ENCODE measurements at places on chromosomes 16 and 17.
A peak's percentile ranks its signal among the peaks of the same experiment; 100 is the strongest.

DNA sequence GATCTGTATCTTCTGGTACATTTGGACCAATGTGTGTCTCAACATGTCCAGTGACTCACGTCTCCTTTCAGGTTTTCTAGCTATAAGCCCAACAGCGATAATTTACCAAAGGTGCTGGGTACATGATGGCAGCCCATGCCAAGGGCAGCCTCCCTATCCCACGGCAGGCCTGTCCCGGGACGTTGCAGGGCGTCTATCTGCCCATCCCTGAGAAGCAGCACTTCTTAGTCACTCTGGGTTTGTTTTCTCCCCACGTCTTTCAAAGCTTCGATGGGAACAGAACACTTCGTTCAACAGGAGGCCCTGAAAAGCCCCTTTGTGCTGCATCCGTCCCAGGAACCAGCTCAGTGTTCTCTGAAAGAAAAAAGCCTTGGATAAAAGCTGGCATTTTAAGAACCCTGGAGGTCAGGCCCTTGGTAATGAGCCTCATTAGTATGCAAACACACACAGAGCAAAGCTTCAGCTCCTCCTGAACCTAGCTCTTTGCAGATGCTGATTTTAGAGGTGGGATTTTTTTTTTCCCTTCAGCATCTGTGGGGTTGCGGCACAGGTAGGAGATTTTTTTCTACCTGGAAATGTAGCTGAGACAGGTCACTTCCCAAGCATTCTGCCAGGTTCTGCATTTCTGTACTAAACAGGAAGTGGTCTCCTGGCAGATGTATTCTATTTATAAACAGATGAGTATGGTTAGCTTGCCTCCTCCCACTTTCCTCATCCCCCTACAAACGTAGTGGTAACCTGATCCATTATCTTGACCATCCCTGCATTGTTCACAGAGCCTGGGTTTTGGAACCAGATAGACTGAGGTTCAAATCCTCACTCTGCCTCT is 17.5 kb upstream of the MT4 start:
- no peak for DNase-seq

GRCh38 chr17:60442271-60443173 is 20.2 kb downstream of the CHCT1 start:
- no peak for DNase-seq

DNA sequence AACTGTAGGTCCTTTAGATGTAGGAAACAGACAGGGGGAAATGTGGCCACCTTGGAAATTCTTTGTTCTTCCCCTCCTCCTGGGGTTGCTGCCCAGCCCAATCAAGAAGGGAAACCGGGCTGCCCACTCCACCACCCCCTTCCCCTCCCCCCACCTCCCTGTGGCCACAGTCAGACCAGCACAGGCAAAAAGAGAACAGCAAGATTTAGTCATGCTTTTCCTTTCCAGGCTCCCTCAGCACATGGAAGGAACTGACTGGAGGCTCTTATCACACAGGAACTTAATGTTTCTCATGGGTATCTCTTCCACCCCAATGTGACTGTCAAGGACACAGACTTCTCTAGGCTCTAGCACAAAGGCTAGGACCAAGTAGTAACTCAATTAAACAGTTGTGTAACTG is 3.0 kb upstream of the CCL1 start:
- DNase-seq, result no peak

DNA sequence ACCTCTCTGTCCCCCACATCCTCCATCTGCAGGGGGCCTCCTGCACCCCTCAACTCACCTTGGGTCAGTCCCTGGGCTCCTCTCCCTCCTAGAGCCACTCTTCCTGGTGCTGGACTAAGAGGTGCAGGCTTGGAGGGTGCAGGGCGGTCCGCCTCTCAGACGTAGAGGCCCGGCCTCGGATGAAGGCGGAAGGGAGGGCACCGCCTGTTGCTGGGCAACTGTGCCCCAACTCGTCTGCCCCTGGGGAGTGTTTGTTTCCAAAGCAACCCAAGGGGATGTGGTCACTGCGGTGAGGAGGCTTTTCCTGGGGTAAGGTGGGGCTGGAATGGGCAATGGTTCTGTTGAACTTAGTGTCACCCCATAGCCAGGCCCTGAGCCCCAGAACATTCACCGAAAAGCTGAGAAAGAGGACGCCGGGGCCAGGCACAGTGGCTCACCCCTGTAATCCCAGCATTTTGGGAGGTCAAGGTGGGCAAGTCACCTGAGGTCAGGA is at the start of gene C16orf54:
Gene C16orf54 (minus strand): TSS at position 138 of the 493 bp plus-strand sequence. CDS start 1,039 bp downstream, outside the sequence.
- peak; percentile 83 for DNase-seq

- DNase-seq, result no peak
Observed at GRCh38 chr16:77738706-77739558, 16.6 kb downstream of the NUDT7 start.

DNA sequence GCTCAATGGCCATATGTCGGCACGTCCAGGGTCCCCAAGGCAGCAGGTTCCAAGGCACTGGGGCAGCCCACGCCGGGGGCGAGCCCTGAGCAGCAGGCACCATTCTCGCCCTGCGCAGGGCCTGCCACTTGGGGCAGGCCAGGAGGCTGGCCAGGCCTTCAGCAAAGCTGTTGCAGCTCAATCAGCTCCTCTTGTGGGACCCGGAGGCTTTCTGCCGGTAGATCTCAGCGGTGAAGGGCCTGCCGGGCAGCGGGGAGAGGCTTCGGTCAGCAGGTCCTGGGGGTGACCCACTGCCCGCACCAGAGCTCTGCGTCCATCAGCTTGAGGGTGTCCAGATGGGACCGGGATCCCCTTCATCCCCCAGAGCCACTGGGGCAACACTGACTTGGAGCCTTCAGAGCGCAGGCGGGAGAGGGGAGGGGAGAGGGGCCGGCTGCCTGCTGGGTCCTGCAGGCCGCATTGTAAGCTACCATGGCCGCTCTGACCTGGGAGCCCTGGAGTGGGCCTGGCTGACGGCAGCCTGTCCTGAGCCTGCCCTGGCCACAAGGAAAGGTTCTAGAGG is 9.5 kb upstream of the RASD1 start:
- no peak for DNase-seq

- no peak for DNase-seq
Observed at GRCh38 chr16:85583491-85584181, 29.5 kb upstream of the GSE1 start.

DNA sequence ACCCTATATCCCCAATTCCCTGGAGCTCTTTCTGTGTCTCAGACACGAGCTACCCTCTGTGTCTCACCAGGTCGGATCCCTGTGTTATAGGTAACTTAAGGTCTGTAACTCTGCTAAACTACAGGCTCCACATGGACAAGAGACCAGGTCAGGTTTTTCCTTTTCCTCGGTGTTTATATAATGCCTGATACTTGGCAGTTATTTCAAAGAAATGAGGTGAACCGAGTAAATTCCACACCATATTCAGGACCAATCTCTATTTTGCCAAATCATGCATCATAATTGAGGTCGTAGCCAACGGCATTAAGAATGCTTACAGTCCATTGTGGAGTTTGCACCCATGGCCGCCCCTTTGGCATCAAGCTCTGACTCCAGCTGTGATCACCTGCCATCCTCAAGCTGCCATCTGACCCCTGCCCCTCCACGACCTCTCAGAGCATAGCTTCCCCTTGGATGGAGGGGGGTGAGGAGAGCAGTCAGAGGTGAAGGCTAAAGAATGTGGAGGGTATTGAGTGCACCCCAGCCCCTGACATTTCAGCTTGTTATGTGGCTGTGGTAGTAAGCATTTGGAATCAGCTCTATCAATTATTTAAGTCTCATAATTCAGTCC is 434.7 kb upstream of the RBFOX1 start:
- no peak for DNase-seq

DNA sequence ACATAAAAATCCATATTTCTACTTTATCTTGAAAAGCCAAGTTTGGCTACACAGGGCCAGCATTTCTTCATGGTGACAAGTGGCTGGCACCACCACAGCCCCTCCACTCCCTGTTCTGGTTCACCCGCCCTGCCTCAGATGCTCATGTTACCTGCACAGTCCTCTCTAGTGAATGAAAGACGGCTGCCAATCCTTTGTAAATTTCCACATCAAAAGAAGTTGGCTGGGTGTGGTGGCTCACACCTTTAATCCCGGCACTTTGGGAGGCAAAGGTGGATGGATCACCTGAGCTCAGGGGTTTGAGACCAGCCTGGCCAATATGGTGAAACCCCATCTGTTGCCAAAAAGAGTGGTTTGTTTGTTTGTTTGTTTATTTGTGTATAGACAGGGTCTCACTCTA is 19.9 kb upstream of the CORO1A start:
- no peak for DNase-seq

- no peak for DNase-seq
Observed at GRCh38 chr17:36608794-36609497, 7.6 kb downstream of the MRM1 start.

- no peak for DNase-seq
Observed at GRCh38 chr16:60230666-60231065, 1496.5 kb upstream of the GOT2 start.

GRCh38 chr17:77345260-77345910 is 204.6 kb downstream of the SEC14L1 start:
- DNase-seq, result no peak

DNA sequence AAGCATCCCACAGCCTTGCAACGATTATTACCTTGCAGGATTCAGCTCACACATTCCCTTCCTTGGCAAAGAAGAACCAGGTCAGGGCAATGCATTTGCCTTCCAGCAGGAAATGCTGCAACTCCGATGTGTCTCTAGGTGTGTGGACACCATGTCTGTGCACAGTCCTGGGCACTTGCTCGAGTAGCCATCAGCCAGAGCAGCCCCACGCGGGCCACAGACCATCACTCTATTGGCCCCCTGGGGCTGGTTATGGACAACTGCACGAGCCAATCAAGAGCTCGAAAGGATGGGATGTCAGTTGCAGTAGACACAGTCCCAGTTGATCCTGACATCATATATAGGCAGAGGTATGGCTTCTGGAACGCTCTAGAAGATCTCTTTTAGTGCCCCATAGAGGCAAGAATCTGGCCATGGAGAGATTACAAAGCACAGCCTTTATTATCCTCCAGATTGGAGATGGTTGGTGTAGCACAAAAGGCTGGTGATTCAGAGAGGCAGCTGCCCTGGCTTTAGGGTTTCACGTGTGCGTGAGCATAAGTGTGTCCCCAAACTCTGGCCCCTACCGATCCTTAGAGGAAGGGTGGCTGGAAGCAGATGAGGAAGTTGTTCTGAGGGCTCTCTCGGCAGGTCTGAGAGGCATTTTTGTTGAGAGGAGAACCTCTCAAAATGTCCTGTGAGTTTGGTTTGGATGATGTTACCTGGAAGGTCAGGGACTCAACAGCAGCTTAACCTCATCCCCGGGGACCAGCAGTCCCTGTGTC is 403.8 kb downstream of the SEC14L1 start:
- no peak for DNase-seq

GRCh38 chr16:55250701-55251100 is 73.3 kb upstream of the IRX6 start:
- no peak for DNase-seq

- no peak for DNase-seq
Observed at GRCh38 chr17:34055606-34056005, 199.5 kb upstream of the CCL2 start.

DNA sequence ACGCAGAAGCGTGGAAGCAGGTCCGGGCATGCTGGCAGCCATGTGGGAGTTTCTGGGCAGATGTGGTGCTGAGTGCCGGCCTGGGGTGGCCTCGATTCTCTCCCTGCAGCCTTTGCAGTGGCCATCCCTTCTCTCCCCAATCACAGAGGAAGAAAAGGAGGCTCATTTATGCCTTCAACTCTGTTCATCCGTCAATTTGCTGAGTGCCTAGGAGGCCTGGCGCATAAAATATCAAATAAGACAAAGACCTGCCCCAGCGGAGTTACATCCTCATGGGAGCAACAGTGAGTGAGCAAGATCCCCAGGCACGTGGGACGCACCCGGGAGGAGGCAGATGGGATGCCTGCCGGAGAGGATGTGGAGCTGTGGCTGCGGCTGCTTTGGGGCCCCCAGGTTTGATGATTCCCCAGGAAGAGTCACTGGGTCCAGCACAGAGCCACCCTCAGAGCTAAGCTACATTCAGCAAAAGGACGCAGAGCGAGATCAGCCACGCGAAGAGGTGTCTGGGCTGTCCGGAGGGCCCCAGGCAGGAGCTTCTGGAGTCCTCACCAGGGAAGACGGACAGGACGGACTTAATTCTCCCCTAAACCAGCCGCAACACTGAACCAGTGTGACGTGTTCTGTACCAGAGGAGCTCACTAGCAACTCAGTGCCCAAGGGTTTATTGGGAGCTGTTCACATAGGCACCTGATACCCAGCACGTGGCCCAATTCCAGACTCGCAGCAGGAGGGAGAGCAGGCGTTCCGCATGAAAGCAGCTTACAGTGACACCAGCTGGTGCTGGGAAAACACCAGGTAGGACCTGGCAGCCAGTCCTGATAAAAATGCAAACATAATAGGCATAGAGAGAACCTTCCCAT is 11.3 kb downstream of the CA5A start:
- no peak for DNase-seq

DNA sequence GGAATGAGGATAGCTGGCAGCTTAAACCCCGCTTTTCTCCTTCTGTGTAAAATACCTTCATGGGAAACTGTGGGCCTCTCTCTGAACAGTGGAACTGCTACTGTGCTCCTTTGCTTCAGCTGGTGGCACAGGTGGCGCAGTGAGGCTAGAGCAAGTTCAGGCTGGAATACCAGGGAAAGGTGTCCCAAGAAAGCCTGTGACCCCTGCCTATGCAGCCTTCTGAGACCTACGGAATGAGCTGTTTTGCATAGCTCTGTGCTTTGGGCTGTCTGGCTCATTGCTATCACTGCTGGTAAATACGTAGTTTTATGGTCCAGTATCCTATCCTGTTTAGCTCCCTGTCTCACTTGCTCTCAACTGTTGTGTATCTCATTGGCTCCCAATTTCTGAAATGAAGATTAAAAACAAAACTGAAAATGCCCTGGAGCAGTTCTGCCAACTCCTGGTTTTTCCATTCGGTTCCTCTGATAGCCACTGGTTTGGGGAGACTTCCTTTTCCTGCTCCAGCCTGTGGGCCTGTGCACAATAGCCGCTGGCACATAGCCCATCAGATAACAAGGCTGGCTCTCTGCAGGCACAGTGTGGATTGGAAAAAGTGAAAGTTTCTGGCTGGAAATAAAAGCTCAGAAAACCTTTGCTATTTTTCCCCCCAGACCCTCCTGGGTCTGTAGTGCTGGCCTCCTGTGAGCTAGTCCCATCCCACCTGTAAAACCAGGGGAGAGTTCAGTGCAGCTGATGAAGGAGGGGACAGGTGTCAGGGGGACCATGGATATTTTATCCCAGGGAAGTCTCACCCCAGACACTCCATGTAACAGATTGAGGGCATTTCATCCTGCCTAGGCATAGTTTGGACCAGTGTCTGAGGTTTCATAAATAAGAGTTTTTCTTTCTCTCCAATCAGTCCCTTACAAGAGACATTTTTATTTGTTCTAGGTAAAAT is 24.0 kb downstream of the LIMD2 start:
- DNase-seq, result no peak

- no peak for DNase-seq
Observed at GRCh38 chr17:63609816-63610573, 9.3 kb downstream of the TACO1 start.

GRCh38 chr17:43888548-43888947 is 18.8 kb downstream of the MPP2 start:
- DNase-seq, result no peak

Measured in stimulated activated CD4-positive, alpha-beta T cell treated with anti-CD3 and anti-CD28 coated beads, Interleukin-2, amount 100 ng/mL, for 24 hours (primary cell).